ENCODE measurements at places on chromosomes 3 and 15.

DNA sequence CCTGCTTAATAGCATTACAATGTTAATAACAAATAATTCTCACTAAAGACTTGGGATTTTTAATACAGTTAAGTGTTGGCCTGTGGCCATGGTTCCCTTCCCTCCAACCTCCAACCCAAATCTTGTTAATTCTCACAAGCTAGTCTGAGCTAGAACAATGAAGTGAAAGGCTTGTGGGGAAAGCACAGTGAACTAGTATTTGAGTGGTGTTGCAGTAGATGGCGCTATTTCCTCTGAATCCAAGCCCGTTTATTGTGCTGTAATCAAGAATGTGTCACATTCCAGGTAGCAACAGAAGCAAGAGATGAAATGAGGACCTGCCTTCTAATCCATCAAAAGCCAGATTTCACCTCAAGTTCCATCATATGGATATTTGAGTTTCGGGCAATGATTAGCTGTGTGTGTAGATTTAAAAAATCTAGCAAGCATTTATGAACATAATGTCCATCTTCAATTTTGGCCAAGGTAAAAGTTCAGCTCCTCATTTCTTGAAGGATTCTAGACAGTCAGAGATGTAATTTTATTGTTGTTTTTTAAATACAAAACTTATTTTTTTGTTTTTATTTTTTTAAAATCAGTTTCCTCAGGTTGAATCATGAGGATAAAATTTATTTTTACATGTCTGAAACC lies 160.7 kb downstream of the SQOR start:
- DNase-seq, result no peak

- no peak for DNase-seq
Measured at GRCh38 chr3:194130807-194131589, 5.0 kb upstream of the HES1 start.

DNA sequence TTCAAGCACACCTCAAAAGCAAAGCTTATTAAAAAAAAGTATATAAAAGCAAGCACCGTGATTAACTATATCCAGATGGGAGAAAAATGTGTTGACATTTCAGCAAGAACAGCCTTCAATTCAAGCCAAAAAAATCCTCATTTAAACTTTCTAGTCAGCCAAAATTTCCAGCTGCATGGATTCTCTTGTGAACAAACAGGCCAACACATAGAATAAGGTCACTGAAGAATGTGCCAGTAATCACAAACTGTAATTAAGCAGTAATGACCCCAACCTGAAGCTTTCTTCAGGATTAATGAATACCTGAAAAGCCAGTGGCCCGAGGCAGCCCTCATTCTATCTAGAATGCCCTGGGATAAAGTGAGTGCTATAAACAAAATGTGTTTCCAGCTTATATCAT lies 130.7 kb upstream of the KCNMB2 start:
- DNase-seq, result no peak

- DNase-seq, result no peak
Measured at GRCh38 chr15:42504631-42505030, 9.2 kb downstream of the SNAP23 start.

DNA sequence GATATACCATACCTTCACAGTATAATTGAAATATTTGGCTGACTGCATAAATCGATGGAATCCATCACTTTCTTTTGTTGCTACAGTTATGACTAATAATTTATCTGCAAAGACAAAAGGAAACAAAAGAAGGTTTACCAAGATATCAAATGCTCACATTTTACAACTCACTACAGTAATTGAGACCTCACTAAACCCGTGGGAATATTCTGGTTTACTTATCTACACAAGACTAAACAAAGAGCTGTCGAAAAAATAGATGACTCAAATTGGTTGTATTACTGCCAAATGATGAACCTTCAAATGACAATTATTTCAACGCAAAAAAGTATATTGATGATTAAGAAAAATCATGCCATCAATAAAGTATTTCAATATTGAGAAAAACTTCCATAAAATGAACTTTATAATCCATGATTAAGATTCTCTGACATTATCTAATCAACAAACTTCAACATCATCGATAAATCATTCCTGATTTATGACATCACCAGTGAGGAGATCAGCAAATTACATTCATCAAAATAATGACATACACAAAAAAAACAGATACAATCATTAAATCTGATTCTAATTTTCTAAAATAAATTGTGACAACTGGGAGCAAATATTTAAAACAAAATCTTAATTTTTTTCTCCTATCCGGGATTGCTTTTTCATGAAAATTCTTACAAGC lies 36.7 kb downstream of the PLOD2 start:
- no peak for DNase-seq

GRCh38 chr3:13716540-13717221 lies 163.2 kb downstream of the WNT7A start:
- DNase-seq, result no peak

DNA sequence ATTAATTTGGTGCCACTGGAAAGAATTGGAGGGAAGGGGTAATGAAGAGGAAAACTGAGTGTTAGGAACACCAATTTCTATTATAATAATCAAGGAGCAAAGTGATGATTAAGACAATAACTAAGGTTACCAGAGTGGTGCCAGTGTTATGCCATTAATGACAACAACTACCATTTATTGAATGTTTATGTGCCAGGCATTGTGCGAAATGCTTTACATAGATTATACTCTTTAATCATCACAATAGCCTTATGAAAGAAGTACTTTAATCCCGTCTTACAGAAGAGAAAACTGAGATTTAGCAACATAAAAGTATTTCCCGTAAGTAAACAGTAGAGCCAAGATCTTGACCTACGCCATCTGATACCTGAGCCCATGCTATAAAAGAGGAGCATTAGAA lies 187.2 kb upstream of the NR2E3 start:
- DNase-seq, result no peak

DNA sequence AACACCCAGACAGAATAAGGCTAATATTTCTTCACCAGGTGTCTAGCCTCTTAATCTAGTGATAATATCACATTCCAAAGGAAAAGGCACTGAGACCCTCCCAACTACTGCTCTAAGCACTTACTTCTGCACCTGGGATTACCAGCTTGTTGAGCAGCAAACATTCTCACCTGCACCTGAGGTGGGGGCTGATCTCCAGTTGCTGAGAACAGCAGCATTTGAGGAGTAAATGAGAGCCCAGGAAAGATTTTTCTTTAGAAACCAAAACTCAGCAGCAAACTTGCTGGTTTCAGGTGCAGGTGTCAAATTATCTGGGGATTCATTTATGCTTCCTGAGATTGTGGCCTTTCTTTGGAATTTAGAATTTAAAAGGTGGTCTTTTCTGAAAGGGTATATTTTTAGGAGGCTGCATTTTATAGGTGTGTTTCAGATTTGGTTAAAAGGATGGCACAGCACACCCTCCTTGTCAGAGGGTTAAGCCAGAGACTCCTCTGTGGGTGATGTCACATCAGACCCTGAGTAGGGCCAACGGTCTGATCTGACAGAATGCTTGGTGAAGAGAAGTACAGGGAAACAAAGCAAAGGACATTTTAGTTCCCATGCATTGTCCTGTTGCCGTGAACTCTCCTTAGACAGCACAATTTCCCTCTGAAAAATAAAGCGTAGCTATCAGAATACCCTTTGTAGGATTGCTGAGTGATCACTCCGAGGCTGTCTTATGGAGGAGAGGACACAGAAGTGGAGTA lies 411.0 kb upstream of the ATP11B start:
- DNase-seq, result no peak

GRCh38 chr3:190121383-190121782 lies 686 bp upstream of the P3H2 start:
- DNase-seq, result no peak

GRCh38 chr15:24761704-24762302 lies 86.2 kb downstream of the NPAP1 start:
- DNase-seq, result no peak

- no peak for DNase-seq
Measured at GRCh38 chr3:146838221-146838620, 233.1 kb upstream of the PLSCR5 start.

DNA sequence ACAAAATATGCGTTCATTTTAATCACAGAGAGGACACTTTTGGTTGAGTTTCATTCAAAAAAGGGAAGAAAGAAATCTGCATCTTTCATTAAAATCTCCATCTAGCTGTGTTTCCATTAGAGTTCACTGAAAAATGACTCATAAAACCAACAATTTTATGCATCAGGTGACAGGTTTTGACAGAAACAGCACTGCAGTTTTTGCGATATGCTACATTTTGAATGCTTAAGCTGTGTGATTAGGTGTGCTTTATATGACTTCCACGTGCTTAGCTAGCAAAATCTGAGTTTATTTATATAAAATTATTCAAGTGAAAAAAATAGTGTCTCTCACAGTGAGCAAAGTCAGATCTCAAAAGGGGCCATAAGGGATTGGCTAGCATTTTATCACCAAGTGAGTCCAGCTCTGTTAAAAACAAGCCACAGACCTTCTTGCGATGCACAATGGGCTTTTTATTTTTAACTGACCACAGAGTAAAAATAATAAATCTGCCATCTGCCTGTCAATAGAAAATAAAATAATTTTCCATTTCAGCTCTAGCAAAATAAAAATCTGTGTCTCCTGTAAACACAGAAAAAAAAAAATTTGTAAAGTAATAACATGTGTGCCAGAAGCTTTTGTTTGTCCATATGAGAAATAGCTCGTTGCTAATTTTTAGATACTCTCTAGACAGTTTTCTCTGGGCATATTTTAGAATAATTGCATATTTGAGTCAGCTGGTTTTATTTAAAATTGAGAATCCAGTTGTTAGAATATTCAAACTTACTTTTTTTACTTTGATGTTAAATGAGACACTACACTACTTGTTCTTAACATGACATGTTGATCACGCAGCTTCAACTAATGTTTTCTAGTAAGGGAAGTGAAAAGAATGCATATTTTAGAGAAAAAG lies 409.8 kb downstream of the ROBO2 start:
- DNase-seq, result no peak

GRCh38 chr3:34072297-34072696 lies 273.9 kb downstream of the PDCD6IP start:
- DNase-seq, result no peak

GRCh38 chr3:94092086-94092485 lies 29.2 kb downstream of the NSUN3 start:
- DNase-seq, result no peak

DNA sequence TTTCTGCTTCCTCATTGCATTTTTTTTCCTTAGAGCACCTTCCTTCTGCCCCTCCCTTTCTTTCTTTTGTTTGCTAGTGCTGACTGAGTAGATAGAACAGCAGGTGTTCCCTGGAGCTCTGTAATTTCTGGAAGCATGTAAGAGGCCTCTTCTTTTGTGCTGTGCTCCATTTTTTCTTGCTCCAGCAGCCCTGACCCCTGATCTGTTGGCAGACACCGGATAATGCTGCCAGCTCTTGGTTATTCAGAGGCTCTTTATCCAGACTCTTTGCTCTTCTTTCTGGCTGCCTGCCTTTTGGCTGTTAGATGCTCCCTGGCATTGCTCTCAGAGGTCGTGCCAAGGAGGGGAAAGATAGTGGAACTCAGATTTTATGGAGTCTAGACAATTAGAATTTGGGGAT lies 104.4 kb upstream of the RBMS3 start:
- DNase-seq, result no peak

Measured in activated T-cell treated with anti-CD3 and anti-CD28 coated beads, Interleukin-2, amount 50 U/mL, for 48 hours (primary cell).